HCEC 1CT (cell line): ENCODE measurements at places on chromosomes 4 and X.

GRCh38 chr4:128841402-128841801 lies 31.9 kb downstream of the JADE1 start:
- no peak for DNase-seq

- no peak for DNase-seq
Observed at GRCh38 chr4:24768604-24769003, 26.8 kb upstream of the SOD3 start.

- DNase-seq, result peak; percentile 64
Observed at GRCh38 chrX:39896951-39897740, 200.6 kb downstream of the BCOR start.

GRCh38 chr4:144818136-144818535 lies 172.2 kb downstream of the HHIP start:
- no peak for DNase-seq

DNA sequence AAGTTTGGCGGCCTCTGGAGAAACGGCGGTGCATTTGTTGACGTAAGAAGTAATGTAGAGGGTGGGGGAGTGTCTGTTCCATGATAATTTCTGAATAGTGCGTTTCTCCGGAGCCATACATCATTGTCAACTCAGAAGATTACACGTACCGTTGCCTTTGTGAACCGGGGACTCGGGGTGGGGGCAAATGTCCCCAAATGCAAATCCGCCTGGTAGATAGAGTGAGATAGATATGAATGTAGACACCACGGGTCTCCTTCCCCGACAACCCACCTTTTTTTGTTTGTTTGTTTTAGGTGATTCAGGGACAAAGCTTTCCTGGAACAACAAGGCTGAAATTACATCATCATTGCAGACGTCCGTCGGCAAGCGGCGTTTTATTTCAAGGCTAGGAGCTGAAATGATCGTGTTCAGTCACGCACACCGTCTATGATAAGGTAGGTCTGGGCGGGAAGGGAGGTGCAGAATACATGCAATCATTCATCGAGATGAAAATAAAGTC lies 96.0 kb upstream of the PPP2R3B start:
- DNase-seq, result no peak

- DNase-seq, result no peak
Observed at GRCh38 chr4:132275583-132276121, 873.4 kb upstream of the PCDH10 start.

GRCh38 chr4:53583513-53583912 lies 7.8 kb downstream of the LNX1 start:
- no peak for DNase-seq

DNA sequence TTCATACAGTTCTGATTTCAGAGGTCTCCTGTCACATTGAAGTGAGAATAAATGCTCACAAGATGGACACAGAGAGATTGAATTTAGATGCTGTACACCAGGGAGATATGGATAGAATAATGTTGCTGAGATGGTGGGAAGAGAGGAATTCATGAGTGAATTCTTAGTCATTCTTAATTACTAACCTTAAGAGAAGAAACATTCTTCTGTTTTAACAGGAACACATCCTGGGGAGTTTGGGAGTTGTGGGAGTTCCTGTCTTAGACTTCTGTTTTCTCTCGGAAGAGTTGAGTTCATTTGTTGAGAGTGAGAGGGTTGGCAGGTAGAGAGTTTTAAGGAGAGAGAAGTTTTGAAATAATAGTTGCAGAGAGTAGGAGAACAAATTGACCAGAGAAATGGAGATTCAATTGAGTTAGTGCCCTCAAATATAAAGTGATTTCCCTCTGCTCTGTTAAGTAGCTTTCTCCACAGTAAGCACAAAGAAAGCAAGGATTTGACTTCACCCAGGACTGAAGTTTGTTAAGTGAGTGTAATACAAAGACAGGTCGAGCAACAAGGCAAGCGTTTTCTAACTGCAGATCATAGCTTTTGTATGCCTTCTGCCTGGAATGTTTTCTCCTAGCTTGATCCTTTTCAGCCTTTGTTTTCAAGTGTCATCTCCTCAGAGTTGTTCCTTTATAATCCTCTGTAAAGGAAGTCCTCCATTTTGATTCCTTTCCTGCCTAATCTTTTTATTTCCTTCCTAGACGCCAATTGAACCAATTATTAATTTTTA lies 205.9 kb downstream of the RAPGEF2 start:
- peak; percentile 39 for DNase-seq

GRCh38 chrX:35439692-35440091 lies 358.4 kb upstream of the MAGEB16 start:
- DNase-seq, result no peak

- peak; percentile 7 for DNase-seq
Observed at GRCh38 chrX:103585411-103586313, at the start of gene TCEAL4. TCEAL4 (plus strand) TSS chrX:103585515; CDS start chrX:103586676, 1,161 bp downstream.

DNA sequence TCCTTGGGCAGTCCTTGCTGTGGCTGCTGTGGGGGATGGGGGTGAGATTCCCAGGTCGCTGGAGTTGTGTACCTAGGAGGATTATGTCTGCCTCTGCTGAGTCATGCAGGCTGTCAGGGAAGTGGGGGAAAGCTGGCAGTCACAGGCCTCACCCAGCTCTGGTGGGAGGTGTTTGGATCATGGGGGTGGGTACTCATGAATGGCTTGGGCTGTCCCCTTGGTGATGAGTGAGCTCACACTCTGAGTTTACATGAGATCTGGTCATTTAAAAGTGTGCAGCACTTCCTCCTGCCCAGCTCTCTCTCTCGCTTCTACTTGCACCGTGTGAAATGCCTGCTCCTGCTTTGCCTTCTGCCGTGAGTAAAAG lies 24.6 kb upstream of the PDLIM3 start:
- peak; percentile 36 for DNase-seq

GRCh38 chrX:108132034-108132433 lies 40.5 kb downstream of the ATG4A start:
- no peak for DNase-seq

DNA sequence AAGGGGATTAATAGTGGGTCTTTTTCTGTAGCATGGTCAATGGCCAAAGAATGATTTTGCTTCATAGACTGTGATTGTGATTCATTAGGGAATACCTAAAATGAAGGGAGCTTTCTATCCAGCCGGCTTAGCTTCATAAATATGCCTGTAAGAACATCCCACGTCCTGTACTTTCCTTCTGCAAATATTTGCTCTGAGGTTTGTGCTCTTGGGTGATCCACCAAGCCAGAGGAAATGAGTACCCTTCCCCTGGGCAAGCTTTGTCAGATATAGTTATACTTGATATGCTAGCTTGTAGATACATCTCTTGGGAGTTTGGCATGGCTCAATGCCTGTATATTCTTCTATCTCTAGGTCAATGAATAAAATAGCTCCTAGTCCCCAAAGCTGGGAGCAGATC lies 28.2 kb upstream of the SPARCL1 start:
- DNase-seq, result no peak

- DNase-seq, result no peak
Observed at GRCh38 chr4:187366530-187366929, 629.0 kb upstream of the ZFP42 start.
